Stimulated activated CD8-positive, alpha-beta memory T cell treated with anti-CD3 and anti-CD28 coated beads, Interleukin-7, amount 100 ng/mL, for 1 hour (primary cell): ENCODE measurements at places on chromosomes 2 and 18.

DNA sequence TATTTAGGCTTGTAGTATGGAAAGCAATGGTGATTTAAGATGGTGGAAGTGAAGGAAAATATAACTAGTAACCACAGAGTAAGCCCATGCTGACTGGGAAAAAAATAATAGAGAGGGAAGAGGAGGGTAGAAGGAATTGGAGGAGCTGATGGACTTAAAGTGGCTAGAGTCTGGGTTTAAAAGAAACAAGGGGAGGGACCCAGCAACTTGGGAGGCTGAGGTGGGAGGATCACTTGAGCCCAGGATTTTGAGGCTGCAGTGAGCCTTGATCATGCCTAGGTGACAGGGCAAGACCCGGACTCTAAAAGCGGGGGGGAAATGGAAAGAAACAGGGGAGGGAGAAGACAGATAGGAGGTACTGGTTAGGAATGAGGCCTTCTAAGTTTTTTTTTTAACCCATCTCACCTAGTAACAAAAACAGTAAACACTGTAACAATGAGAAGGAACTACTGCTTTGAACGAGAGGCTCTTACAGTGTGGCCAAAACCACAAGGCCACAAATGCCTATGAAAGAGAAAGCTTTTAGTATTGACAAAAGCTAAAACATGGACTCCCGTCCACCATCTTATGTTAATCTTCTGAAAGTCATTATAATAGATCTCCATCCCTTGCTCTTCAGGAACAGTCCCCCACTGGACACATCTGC, 26.6 kb downstream of the METTL8 start:
- no peak for DNase-seq

DNA sequence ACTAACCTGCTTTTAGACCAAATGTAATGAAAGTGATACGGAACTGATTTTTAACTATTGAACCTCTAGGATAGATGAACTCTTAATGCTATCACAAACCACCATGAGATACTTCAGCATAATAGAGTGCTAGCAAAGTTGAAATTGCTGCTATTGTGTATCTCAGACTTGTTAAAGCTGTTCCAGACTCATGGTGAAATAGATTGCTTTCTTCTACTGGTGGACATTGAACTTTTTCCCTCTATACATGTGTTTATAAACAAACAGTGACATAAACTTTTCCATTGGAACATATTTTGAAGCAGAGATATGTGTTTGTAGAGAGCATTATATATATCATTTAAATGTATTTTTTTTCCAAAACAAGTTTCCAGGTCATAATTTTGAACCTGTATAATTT, 157.3 kb downstream of the CAMKMT start:
- DNase-seq, result no peak

GRCh38 chr2:153404792-153405191, 73.8 kb downstream of the RPRM start:
- DNase-seq, result no peak

DNA sequence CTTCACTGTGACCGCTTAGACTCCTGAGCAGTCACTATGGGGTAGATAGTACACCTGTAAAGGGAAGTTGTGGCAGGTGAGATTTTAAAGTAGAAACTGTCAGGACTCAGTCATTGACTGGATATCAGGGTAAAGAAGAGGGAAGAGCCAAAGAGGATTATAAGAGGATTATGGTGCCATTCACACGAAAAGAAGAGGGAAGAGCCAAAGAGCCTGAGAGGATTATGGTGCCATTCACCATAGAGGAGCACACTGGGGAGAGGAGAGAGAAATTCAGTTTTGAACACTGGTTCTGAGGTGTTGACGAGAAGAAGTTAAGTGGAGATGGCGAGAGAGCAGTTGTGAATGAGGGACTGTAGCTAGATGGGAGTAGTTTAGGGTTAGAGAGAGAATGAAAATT, 16.9 kb upstream of the KCNJ13 start:
- no peak for DNase-seq

- DNase-seq, result no peak
Observed at GRCh38 chr2:12017499-12018157, 271.2 kb downstream of the LPIN1 start.

- no peak for DNase-seq
Observed at GRCh38 chr2:46082531-46083485, 214.4 kb upstream of the EPAS1 start.

DNA sequence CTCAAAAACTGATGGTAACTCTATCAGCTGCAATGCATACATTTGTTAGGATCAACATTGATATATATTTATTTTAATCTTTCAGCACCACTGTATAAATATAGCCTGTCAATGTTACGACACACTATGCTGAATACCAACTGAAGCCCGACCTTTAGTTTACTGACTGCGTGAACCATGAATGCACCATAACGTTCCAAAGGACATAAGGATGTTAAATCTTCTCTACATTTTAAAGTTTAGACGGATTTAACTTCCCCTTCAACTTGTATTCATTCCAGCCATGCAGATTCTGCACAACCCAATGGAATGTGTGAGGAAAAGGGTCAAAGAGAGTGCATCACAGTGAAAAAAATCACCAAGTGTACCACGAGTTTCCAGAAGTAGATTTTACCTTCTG, 489.5 kb downstream of the IRS1 start:
- DNase-seq, result no peak
